ENCODE measurements at places on chromosomes 5 and 9.

DNA sequence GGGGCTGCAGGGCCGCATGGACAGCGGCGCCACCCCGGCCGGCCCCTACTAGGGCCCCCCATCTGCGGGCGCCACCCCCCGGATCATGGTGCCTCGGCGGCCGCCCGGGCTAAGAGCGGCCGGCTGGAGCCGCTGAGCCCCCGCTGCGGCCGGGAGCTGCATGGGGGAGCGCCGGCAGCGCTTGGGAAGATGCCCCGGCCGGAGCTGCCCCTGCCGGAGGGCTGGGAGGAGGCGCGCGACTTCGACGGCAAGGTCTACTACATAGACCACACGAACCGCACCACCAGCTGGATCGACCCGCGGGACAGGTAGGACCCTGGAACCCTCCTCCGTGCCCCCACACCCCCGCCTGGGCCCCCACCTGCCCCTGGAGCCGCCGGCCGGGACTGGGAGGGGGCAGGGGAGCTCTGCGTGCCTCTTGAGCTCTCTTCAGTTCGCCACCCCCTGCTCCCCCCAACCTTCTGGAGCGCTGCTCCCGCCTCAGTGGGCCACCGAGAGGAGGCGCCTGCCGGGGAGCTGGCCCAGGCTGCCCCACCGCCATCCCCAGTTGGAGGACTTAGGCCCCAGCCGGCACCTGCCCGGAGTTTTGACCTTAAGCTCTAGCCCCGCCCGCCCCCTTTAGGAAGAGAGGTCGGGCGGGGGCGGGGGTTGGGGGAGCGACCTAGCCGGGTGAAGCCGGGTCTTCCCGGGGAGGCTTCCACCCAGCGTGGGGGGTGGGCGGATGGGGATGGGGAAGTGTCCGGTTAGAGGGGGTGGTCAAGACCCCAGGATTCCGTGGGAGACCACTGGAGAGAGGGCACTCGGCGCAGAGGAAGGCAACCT, 730 bp downstream of the WWC1 start:
- peak; percentile 9 for DNase-seq

DNA sequence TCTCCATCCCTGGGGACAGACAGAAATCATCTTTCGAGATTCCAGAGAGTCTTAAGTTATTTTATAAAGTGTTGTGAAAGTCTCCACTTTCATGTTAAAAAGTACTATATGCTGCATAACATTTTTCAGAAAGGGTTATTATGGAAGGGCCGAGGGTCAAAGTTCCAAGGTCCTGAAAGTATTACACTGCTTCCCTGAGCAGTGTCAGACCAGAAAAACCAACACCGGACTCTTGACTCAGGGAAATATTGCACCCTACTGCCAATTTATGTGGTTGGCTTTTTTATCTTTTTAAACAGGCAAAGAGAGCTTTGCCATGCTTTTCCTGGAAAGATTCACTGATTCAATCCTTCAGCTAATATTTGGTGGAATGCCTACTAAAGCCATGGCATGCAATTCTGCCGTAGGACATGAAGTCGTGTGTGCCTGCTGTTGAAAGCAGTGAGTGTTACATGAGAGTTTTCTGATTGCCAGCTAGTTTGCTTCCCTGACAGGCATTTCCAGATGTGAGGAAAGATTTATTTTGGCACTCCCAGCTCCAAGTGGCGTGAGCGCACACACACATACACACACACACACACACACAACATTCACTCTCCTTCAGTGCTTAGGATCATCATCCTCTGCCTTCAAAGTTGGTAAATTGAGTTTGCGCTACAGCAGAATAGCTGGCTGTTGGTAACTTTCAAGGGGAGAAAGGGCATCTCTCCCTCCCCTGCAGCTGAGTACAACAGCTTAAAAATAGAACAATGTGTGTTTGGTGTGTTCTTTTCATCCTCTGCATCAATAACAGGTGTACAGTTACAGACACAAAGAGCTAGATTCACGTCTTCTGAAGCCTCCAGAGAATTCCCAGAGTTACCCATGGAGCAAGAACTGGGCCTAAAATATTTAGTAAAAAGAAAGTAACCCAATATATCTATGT, 45.6 kb downstream of the SLC1A3 start:
- peak; percentile 53 for DNase-seq

DNA sequence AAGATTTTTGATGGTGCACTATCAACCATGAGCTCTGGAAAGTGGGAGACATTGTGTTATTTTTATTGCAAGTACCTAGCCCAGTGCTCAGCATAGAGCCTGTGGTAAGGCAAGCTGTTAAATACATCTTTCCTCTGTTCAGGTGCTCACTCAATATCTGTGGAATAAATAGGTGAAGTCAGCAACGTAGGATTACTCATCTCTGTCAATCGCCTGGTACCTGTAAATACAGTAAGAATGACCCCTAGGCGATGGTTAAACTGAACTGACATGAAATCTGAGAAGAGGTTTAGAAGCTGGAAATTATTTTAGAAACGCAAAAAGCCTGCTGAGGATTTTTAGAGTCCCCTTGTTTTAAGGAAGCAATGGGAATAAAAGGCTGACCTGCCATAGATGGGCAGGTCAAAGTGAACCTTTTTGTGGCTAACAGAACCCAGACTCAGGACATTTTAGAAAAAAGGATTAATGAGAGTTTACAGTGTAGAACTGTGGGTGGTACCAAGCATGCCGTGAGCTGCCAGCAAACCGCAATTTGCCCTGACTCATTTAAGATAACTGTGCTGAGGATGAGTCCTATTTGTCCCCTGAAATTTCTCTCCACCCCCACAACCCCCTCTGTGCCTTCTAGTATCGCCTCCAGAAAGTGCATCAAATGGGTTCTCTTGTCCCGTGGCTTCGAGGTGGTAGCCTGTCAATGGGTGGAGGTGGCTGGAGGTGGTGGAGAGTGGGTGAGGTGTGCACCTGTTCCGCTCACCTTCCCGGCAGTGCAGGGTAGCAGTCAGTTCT, 375.1 kb downstream of the MED10 start:
- DNase-seq = no peak

DNA sequence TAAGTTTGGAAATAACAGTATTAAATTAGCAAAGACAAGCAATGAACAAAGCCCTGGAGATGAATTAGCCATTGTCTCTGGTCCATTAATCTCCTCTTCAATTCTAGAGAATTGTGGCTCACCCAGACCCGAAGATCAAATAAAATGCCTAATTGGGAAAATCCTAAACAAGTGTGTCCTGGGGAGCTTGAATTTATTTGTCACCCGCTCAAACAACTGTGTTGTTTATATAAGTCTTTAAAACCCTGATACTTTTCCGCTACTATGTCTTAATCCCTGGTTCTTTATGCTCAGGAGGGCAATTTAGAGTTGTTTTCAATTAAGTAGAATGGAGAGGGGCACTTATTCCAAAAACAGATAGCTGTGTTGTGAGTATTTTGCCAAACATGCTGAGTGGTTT, 128.4 kb downstream of the ANXA1 start:
- DNase-seq = no peak

GRCh38 chr5:98957307-98957706, 28.5 kb upstream of the CHD1 start:
- no peak for DNase-seq

Data from fibroblast of lung (primary cell).